ENCODE measurements at places on chromosomes 2 and 18. TPM values are rescaled to one million over a fixed set of nuclear protein-coding genes. Genes with fewer than 3 reads are reported as not detected.

DNA sequence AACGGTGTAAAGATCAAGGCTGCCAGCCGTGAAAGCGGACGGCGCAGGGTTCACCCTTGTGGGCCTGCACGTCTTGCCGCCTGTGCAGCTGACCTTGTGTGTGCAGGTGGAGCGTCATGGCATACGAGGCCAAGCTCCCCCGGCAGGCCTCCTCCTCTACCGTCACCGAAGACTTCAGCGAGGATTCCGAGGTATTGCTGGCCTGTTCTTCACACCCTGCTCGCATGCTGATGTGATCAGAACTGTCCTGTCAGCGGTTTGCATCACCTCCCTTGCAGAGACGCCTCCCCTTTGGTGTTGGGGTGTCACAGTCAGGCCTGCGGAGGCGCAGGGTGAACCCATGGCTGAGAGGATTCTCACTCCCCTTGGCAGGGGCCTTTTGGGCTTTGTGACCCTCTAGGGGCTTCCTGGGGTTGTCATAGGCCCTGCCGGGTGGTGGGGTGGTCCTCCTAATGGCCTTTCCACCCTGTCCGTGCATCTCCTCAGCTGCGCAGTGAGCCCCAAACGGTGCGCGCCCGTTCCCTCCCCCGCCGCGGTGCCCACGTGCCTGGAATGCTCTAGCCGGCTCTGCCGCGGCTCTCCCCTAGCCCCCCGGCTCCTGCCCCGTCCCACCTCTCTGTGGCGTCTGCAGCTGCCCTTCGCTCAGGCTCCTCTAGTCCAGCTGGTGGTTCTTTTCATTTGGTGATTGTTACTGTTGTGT is 92.5 kb downstream of the DGKD start:
- no peak for ATAC-seq

Gene CYP26B1
- 272 TPM for total RNA-seq

Gene KLHL30
- total RNA-seq, result 0.19 TPM

GRCh38 chr2:239401067-239401880 is 454 bp upstream of the HDAC4 start:
- peak; percentile 91 for ATAC-seq

Gene PKDCC
- 146 TPM for total RNA-seq

DNA sequence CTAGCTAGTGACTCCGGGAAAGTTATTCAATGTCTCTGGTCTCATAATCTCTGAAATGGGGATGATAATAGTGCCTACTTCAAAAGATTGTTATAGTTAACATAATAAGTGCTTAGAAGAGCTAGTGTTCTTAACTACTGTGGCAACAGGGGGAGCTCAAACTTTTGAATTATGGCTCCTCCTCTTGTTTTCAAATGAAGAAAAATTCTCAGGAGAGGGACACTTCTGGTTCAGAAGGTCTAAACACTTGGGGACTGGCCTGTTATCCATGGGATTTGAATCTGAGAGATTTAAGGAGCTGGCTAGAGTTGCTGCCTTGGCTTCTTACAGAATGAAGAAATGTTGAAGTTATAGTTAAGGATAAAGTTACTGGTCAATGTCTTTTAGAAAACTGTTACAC is 92.2 kb upstream of the ITGB6 start:
- no peak for ATAC-seq

DNA sequence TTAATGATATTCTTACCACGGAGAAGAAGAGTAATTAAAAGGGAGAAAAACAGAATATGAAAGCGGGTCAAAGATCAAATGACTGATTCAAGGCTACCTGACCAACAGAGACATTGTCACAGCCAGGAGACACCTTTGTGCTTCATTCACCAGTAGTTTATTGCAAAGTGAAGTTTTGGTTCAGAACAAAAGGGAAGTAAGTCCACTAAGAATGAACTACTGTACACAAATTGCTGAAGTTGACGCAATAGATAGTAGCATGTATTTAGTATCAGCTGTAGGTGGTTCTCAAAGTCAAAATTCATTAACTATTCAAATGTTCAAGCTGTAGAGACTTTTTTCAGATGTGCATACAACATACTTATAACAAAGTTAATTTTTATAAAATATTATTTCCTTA is 64.7 kb upstream of the COX7A2L start:
- ATAC-seq, result no peak

GRCh38 chr2:132252191-132252893 is 90.6 kb upstream of the ANKRD30BL start:
- no peak for ATAC-seq

- peak; percentile 62 for ATAC-seq
These were observed 179.4 kb downstream of the DOK6 start for GRCh38 chr18:69580107-69580506.

Gene RAMP1
- total RNA-seq, result 0.81 TPM

DNA sequence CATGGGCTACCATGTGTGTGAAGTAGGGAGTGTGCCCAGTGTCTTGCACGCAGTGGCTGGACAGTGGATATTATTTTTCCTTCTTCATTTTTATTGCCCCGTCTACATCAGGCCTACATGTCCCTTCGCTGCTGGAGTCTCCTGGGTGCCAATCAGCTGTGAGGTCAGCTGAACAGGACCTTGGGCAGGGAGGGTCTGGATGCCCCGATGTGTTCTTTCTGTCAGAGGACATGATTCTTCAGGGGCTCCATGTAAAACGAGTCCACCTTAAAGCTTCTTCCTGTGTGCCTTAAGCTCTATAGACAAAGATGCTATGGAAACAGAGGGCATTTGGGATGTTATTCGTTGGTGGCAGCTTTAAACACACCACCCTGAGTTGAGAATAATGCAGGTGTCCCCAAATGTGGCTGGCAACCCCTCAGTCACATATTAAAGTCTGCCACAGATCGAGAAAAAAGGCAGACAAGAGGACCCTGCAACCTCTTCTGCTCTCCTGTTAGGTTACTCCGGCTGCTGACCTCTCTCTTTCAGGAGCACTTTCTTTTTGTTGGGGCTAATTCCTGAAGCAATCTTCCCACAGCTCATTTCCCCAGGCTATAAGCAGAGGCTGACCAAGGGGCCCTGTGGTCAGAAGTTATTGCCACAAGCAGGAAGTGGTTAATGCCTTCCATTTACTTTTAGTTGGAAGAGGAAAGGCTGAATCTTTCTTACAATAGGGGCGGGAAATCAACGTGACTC is 20.0 kb downstream of the GREB1 start:
- peak; percentile 40 for ATAC-seq

- no peak for ATAC-seq
These were observed 9.3 kb downstream of the FZD5 start for GRCh38 chr2:207760453-207760852.

GRCh38 chr2:18496516-18496915 is 63.9 kb downstream of the RDH14 start:
- ATAC-seq, result no peak

Gene DSG1
- not detected for total RNA-seq

DNA sequence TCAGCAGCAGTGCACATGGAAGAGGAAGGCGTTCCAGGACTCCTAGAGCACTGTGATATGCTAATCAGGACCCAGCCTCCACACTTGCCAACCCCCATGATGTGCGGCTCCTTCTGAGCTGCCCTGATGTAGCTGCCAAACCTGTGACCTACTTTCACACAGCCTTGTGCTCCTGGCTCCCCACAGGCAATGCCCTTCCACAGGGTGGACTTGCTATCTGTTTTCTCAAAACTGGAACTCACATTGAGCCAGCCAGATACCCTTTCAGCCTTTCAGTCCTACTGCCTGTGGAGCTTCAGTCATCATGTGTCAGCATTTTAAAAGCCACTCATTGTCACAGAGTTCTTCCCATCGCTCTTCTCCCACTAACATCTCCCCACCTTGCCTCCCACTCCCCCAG is 181.6 kb downstream of the AFF3 start:
- ATAC-seq, result peak; percentile 35

DNA sequence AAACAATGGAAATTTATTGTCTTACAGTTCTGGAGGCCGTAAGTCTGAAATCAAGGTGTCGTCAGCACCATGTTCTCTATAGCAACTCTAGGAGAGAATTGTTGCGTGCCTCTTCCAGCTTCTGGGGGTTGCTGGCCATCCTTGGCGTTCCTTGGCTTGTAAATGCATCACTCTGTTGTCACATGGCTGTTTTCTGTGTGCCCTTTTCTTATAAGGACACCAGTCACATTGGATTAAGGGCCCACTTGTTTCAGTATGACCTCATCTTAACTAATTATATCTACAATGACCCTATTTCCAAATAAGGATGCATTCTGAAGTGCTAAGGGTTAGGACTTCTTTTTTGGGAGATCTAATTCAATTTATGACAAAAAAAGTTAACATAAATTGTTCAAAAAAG is 1.4 kb upstream of the PLEK start:
- no peak for ATAC-seq

Gene NEU4
- total RNA-seq, result 0.11 TPM

- ATAC-seq, result no peak
These were observed 55.8 kb upstream of the TNP1 start for GRCh38 chr2:216915557-216916150.

Gene SNX17
- 49.0 TPM for total RNA-seq

DNA sequence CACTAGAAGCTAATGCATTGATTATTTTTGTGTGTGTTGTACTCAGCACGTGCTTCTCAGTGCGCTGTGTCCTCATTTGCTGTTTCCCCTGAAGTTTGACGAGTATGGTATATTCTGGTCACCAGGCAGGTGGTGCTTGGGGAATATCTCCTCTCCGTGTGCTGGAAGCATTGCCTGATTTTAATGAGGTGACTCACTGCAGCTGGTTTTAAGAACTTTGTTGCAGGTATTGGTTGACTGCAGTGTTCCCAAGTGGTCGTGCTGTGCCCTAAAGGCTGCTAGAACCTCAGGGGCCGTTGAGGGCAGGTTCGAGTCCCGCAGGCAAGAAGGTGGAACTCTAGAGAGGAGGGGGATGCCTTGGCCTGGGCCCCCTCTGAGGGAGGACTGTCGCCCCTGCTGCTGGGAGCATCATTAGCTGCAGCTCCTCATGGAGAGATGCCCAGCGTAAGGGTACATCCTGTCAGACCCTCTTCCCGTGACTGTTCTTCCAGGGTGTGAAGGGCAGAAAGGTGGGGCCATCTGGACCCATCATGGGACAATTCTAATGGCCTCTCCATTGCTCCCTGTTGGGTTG is 82.6 kb downstream of the AGAP1 start:
- no peak for ATAC-seq

Data from motor neuron (in vitro differentiated cells).